Ascending aorta (tissue), 2 donors: ENCODE measurements at places on chromosomes 1 and 21. TPM values are rescaled to one million over a fixed set of nuclear protein-coding genes. Genes with fewer than 3 reads are reported as not detected.

- no peak for DNase-seq
- no peak overlapping the region for H3K4me3 ChIP-seq
- no peaks in the 10 kb centered on the region for H3K4me1 ChIP-seq
- H3K27me3 ChIP-seq, result no peaks in the 10 kb centered on the region
- no peak overlapping the region for H3K27ac ChIP-seq
Measured at GRCh38 chr1:208117409-208117808, 126.8 kb downstream of the PLXNA2 start.

NUP210L gene
- not detected for total RNA-seq

- no peak overlapping the region for H3K4me3 ChIP-seq
- no peaks in the 10 kb centered on the region for H3K27me3 ChIP-seq
- peak; percentile 41 for DNase-seq
- H3K36me3 ChIP-seq, result no peaks in the 10 kb centered on the region
- peak overlapping the region; percentile 45 for H3K27ac ChIP-seq
Measured at GRCh38 chr1:165383067-165383466, 26.6 kb upstream of the LMX1A start.

GRCh38 chr1:30420519-30421050 lies 302.8 kb downstream of the MATN1 start:
- H3K4me1 ChIP-seq, result no peaks in the 10 kb centered on the region
- H3K27me3 ChIP-seq, result no peaks in the 10 kb centered on the region
- H3K27ac ChIP-seq, result no peak overlapping the region
- no peak overlapping the region for H3K4me3 ChIP-seq
- H3K36me3 ChIP-seq, result no peaks in the 10 kb centered on the region
- DNase-seq, result no peak

DNA sequence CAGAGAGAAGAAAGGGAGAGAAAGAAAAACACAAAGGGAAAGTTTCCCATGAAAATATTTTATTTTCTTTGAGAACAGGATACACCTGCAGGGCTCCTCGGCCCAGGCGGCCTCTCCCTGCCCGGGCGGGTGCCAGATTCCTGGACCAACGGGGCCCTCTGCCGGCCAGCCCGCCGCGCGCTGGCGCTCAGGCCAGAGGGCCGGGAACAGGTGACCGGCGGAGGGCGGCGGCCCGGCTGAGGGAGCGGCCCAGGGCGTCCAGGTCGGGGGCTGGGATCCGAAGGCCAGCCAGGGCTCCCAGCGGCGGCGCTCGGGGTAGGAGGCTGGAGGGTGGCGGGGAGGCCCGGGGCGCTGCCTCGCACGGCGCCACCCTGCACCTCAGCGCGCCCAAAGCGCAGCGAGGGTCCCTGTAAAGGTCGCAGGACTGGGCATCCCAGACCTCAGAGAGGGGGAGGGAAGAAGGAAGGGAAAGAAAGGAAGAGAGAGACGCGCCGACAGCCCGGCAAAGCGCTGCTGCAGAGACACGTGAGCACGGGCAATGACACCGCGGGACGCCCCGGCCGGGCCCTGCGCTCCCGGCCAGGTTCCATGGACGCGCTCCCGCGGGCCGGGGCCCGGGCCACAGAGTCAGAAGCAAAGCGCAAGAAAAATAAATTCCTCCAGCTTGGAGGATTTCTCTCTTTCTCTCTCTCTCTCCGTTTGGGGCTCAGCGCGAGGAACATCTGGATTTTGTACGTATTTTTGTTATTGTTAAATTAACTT lies 927 bp downstream of the WNT9A start:
- no peaks in the 10 kb centered on the region for H3K36me3 ChIP-seq
- no peaks in the 10 kb centered on the region for H3K27me3 ChIP-seq
- DNase-seq, result peak; percentile 70
- H3K4me3 ChIP-seq, result peak overlapping the region; percentile 61
- H3K4me1 ChIP-seq, result peaks cover 4% of the 10 kb centered on the region

- H3K36me3 ChIP-seq, result peaks cover 8% of the 10 kb centered on the region
- no peaks in the 10 kb centered on the region for H3K4me1 ChIP-seq
- H3K27ac ChIP-seq, result peak within 1 kb of the TSS; percentile 92
Measured at GRCh38 chr1:241519308-241520079, at the start of gene FH. TSS of gene FH (minus strand) at chr1:241519755. CDS start at chr1:241519722, 33 bp downstream.

TRPM2 gene
- 0.43 TPM for total RNA-seq

DNA sequence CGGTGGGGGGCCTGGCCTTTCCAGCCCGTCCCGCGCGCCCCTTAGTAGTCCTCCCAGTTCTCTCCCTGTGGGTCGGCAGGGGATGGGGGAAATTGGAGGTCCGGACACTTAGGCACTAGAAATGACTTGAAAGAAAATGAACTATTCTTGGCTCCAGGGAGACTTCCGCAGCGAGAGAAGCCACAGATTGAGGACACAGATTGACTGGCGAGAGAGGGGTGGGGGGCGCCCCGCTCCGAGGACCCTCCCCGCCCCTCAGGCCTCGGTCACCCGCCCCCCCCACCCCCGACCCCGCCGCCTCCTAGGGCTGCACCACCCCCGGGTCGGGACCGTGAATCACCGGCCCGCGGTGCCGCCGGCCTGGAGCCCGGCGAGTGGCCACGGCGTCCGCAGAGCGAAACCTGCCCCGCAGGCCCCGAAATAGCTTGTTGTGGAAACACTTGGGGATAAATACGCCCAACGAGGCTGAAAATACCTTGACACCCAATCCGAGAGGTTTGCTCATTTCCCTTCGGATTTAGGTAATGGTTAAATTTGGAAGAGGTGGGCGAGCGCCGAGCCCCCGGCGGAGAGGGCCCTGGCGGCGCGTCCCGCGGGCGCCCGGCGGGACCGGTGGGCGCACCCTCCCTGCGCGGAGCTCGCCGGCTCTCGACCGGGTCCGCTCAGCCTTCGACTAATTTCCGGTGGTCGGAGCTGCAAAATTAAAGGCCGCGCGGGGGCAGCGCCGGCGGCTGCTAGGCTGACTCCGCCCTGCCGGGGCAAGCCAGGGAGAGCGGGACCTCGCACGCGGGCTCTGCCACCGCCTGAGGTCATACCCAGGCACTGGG lies at the start of gene GFI1:
Gene GFI1 (minus strand): TSS at position 675 of the 827 bp plus-strand sequence. CDS start 3,438 bp downstream, outside the sequence.
- H3K27ac ChIP-seq, result no peak within 1 kb of the TSS
- DNase-seq, result no peak
- peaks cover 34% of the 10 kb centered on the region for H3K27me3 ChIP-seq

- H3K4me1 ChIP-seq, result no peaks in the 10 kb centered on the region
- no peak overlapping the region for H3K4me3 ChIP-seq
- H3K27ac ChIP-seq, result no peak overlapping the region
- no peaks in the 10 kb centered on the region for H3K27me3 ChIP-seq
Measured at GRCh38 chr1:43851561-43852338, 81.9 kb upstream of the ARTN start.

ITLN2 gene
- total RNA-seq, result not detected

GRCh38 chr1:91731815-91732214 lies 154.1 kb downstream of the TGFBR3 start:
- H3K27ac ChIP-seq, result peak overlapping the region; percentile 17
- H3K4me1 ChIP-seq, result no peaks in the 10 kb centered on the region
- no peaks in the 10 kb centered on the region for H3K27me3 ChIP-seq
- peaks cover 4% of the 10 kb centered on the region for H3K36me3 ChIP-seq
- no peak overlapping the region for H3K4me3 ChIP-seq

TNFAIP8L2 gene
- not detected for total RNA-seq

BNIPL gene
- not detected for total RNA-seq

SHISAL2A gene
- not detected for total RNA-seq

SYDE2 gene
- 0.43 TPM for total RNA-seq

DNA sequence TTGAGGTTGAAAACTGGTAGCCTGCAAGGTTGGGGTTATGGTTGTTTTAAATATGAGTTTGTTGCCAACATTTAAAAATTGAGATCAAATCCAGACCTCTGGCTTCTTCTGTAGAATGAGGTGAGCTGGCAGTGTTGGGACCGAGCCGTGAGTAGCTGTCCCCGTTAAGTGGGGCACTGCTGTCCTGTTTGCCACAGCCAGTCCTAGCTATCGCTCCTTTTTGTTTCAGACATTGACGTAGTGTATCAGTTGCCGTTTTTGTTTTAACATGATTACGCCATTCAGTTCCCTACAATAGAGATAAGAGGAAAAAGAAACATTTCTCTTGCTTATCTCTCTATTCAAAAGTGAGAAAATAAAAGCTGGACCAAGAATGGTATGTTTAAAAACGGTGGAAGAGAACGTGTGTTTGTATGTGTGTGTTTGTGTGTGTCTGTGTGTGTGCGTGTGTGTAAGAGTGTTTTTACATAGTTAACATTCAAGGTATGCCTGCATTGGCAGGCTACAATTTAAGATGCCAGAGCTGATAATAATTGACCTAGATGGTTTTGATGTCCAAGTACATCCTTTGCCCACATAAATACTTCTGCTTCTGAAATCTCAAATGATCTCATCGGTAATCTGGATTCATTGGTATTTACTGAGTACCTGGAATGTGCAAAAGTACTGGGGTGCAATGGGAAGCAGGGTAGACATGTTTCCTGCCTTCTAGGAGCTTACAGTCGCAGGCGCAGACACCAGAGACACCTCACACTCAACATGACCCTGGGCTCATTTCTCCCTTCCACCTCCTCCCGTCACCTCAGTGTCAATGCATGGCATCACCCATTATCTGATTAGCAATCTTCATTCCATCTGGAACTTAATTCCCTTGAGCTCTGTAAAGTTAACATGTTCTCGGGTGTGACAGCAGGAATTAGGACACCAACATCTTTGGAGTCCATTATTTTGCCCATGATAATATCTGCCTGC lies 65.8 kb downstream of the HUNK start:
- H3K4me1 ChIP-seq, result no peaks in the 10 kb centered on the region
- H3K4me3 ChIP-seq, result no peak overlapping the region
- no peak for DNase-seq
- no peak overlapping the region for H3K27ac ChIP-seq

GRCh38 chr1:221148660-221149059 lies 269.4 kb downstream of the HLX start:
- H3K4me1 ChIP-seq, result no peaks in the 10 kb centered on the region
- no peak for DNase-seq
- H3K27ac ChIP-seq, result no peak overlapping the region
- no peaks in the 10 kb centered on the region for H3K27me3 ChIP-seq
- no peak overlapping the region for H3K4me3 ChIP-seq

PANK4 gene
- total RNA-seq, result 80.5 TPM

ACKR1 gene
- total RNA-seq, result 642 TPM

FRRS1 gene
- total RNA-seq, result 0.32 TPM

GRCh38 chr1:218517459-218517858 lies 172.3 kb downstream of the TGFB2 start:
- no peaks in the 10 kb centered on the region for H3K36me3 ChIP-seq
- H3K4me3 ChIP-seq, result no peak overlapping the region
- no peaks in the 10 kb centered on the region for H3K4me1 ChIP-seq
- DNase-seq, result no peak
- no peaks in the 10 kb centered on the region for H3K27me3 ChIP-seq

DNA sequence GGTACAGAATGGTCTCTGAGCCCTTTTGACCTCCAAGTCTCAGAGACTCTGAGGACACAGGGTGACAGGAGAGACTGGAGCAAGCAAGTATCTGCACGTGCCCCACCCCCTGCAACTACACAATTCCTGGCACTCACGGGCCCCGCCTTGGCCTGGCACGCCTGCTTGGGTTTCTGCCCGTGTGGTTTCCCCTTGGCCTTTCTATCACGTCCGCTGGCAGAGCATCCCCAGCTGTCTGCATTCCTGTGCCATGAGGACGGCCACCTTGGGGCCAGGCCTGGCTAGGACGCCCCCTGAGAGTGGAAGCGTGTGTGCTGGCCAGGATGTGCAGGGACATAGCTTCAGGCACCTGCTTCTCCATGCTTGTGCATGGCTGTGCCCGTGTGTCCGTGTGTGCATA lies 14.3 kb upstream of the EDN2 start:
- H3K4me1 ChIP-seq, result peaks cover 55% of the 10 kb centered on the region
- no peak overlapping the region for H3K4me3 ChIP-seq
- H3K27me3 ChIP-seq, result no peaks in the 10 kb centered on the region
- no peaks in the 10 kb centered on the region for H3K36me3 ChIP-seq
